ENCODE measurements at places on chromosomes 4 and X.

- no peak overlapping the region for H3K27ac ChIP-seq
- no peaks in the 10 kb centered on the region for H3K27me3 ChIP-seq
- DNase-seq: no peak
- no peak overlapping the region for H3K4me3 ChIP-seq
- H3K4me1 ChIP-seq: no peaks in the 10 kb centered on the region
Observed at GRCh38 chrX:130851569-130851968, 51.4 kb downstream of the ENOX2 start.

- H3K27ac ChIP-seq: no peak overlapping the region
- no peak overlapping the region for H3K4me3 ChIP-seq
- no peaks in the 10 kb centered on the region for H3K27me3 ChIP-seq
Observed at GRCh38 chr4:151356510-151356909, 31.1 kb upstream of the SH3D19 start.

GRCh38 chr4:164108971-164109370, 614.5 kb downstream of the TMA16 start:
- H3K36me3 ChIP-seq: no peaks in the 10 kb centered on the region
- H3K4me3 ChIP-seq: no peak overlapping the region
- H3K4me1 ChIP-seq: no peaks in the 10 kb centered on the region
- DNase-seq: no peak
- H3K27ac ChIP-seq: no peak overlapping the region

DNA sequence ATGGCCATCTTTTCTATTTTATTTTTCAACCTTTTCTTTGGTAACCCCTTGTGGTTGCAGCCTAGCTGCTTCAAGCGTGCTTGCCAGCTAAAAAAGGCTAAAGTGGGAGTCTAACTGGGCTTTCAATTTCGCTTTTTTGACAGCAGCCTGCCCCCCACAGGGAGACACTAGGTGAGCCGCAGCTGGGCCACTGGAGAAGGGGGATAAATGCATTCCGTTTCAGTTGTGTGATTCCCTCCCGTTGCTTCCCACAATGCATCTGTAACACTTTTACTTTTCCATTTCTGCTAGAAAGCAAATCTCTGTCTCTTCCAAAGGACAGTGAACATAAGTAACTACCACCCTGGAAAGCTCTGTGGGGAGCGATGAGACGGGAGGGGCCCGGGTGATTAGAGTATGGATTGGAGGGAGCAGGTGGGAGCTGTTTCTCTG, 86.3 kb upstream of the RAPGEF2 start:
- no peaks in the 10 kb centered on the region for H3K36me3 ChIP-seq
- H3K4me3 ChIP-seq: peak overlapping the region; percentile 60
- DNase-seq: peak; percentile 51
- peaks cover 4% of the 10 kb centered on the region for H3K4me1 ChIP-seq
- no peak overlapping the region for H3K27ac ChIP-seq
- no peaks in the 10 kb centered on the region for H3K27me3 ChIP-seq

- no peak overlapping the region for H3K27ac ChIP-seq
- no peaks in the 10 kb centered on the region for H3K36me3 ChIP-seq
- H3K4me1 ChIP-seq: no peaks in the 10 kb centered on the region
- H3K4me3 ChIP-seq: no peak overlapping the region
Observed at GRCh38 chr4:59818656-59819055, 1381.5 kb upstream of the ADGRL3 start.

DNA sequence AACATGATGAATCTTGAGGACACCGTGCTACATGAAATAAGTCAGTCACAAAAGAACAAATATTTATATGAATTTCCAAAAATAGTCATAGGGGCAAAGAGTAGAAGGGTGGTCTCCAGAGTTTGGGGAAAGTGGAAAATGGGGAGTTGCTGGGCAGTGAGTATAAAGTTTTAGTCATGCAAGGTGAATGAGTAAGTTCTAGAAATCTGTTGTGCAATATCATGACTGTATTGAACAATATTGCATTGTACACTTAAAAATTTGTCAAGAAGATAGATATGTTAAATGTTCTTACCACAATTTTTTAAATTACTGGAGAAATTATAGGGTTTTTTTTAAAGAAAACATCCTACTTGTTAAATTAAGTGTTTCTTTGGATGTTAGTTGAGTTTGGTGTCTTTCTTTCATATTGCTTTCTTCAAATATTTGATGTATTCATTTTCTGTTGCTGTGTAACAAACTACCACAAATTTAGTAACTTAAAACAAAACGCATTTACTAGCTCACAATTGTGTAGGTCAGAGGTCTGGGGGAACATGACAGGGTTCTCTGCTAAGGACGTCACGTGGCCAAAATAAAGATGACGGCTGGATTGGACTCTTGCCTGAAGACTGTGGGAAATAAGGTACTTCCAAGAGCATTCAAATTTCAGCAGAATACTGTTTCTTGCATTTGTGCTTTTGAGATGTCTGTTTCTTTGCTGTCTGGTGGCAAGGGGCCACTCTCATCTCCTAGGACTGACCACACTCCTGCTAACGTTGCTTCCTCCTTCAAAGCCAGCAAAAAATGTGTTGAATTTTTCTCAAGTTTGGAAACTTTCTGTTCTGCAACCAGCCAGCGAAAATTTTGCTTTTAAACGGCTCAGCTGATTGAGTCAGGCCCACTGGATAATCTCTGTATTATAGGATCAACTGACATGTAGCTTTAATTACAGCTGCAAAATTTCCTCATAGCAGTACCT, 76.7 kb downstream of the CPEB2 start:
- no peaks in the 10 kb centered on the region for H3K27me3 ChIP-seq
- H3K36me3 ChIP-seq: no peaks in the 10 kb centered on the region
- no peak for DNase-seq
- no peak overlapping the region for H3K27ac ChIP-seq

GRCh38 chrX:31223817-31224216, 152.0 kb upstream of the FTHL17 start:
- H3K4me1 ChIP-seq: no peaks in the 10 kb centered on the region
- H3K36me3 ChIP-seq: peaks cover 7% of the 10 kb centered on the region
- no peak overlapping the region for H3K27ac ChIP-seq
- no peak for DNase-seq
- no peak overlapping the region for H3K4me3 ChIP-seq

GRCh38 chr4:146450524-146450923, 71.2 kb downstream of the SLC10A7 start:
- H3K27ac ChIP-seq: no peak overlapping the region
- peaks cover 7% of the 10 kb centered on the region for H3K36me3 ChIP-seq
- H3K4me1 ChIP-seq: no peaks in the 10 kb centered on the region
- H3K4me3 ChIP-seq: no peak overlapping the region
- DNase-seq: no peak

DNA sequence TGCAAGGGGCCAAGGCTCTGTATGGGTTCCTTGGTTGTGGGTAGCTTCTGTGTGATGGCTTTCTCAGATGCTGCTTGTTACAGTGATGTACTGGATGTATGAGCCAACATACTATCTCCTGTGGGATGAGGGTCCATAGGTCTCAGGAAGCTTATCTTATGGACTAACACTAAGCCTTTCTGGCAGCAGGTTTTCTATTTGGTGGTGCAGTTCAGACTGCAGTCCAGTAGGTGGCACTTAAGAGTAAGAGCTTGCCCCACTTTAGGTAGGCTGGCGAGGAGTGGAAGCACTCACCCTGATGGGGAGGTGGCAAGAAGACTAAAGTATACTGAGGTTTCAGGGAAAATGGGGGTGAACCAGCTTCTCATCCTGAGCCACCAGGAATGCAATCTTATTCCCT, 306.7 kb upstream of the MAOA start:
- no peak overlapping the region for H3K4me3 ChIP-seq
- peaks cover 4% of the 10 kb centered on the region for H3K4me1 ChIP-seq
- no peaks in the 10 kb centered on the region for H3K27me3 ChIP-seq
- no peak overlapping the region for H3K27ac ChIP-seq

DNA sequence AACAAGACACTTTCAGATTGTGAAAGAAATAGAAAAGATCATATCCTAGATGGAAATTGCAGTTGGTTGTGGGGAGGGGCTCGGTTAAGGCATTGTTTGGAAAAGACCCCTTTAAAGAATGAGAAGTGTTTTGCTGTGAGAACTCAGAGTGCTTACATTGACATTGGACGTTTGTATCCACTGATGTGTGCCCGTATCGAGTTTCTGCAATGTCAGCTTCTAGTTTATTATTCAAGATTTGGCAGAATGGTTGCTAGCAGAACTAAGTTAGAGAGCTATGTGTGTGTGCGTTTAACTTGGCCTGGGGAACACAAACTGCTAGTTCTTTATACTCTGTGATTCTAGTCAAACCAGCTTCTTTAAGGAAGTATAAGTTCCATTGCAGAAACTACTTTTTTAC, 2702.5 kb downstream of the PCDH7 start:
- H3K36me3 ChIP-seq: no peaks in the 10 kb centered on the region
- H3K27me3 ChIP-seq: no peaks in the 10 kb centered on the region
- no peak overlapping the region for H3K4me3 ChIP-seq
- no peak for DNase-seq

- H3K4me1 ChIP-seq: no peaks in the 10 kb centered on the region
- DNase-seq: no peak
- no peaks in the 10 kb centered on the region for H3K27me3 ChIP-seq
- H3K36me3 ChIP-seq: no peaks in the 10 kb centered on the region
Observed at GRCh38 chrX:121227888-121228287, 180.5 kb downstream of the GLUD2 start.

- H3K27ac ChIP-seq: no peak overlapping the region
- peaks cover 2% of the 10 kb centered on the region for H3K4me1 ChIP-seq
- H3K36me3 ChIP-seq: peaks cover 2% of the 10 kb centered on the region
- DNase-seq: no peak
- H3K4me3 ChIP-seq: no peak overlapping the region
Observed at GRCh38 chrX:42604302-42604701, 173.7 kb downstream of the PPP1R2C start.

DNA sequence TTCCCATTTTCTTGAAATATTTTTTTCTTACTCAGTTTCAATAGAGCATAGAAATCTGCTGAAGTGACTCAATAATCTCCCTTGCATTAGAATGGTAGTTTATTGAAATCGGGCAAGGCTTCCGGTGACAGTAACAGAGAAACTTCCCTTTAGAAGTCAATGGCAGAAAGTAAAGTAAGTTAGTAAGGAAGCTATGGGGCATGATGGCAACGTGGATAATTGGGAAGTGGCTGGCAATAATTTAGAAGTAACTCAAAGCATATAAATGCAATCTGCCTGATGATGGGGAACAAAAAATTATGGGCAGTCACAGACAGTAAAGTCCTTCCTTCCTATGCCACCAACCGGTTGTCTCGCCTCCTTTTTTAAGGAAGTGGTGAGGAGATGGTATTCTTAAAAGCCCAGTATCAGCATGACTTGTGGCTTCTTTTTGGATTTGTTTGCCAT, 7.6 kb downstream of the CYBB start:
- no peak overlapping the region for H3K27ac ChIP-seq
- no peaks in the 10 kb centered on the region for H3K27me3 ChIP-seq
- no peak overlapping the region for H3K4me3 ChIP-seq
- H3K4me1 ChIP-seq: peaks cover 2% of the 10 kb centered on the region

GRCh38 chrX:22351076-22351475, 78.4 kb downstream of the CBLL2 start:
- no peak for DNase-seq
- H3K4me3 ChIP-seq: no peak overlapping the region
- no peaks in the 10 kb centered on the region for H3K36me3 ChIP-seq
- H3K4me1 ChIP-seq: no peaks in the 10 kb centered on the region
- H3K27ac ChIP-seq: no peak overlapping the region
- H3K27me3 ChIP-seq: no peaks in the 10 kb centered on the region

Measured in H9 (cell line).